ENCODE measurements at places on chromosomes 5 and 9. TPM values are rescaled to one million over a fixed set of nuclear protein-coding genes. Genes with fewer than 3 reads are reported as not detected.

- no peaks in the 10 kb centered on the region for H3K4me1 ChIP-seq
- H3K27ac ChIP-seq: no peak overlapping the region
- DNase-seq: no peak
- H3K4me3 ChIP-seq: no peak overlapping the region
- H3K27me3 ChIP-seq: no peaks in the 10 kb centered on the region
Measured at GRCh38 chr5:61704289-61704688, 372.2 kb downstream of the ZSWIM6 start.

Gene SLC38A9
- 47.2 TPM for total RNA-seq

DNA sequence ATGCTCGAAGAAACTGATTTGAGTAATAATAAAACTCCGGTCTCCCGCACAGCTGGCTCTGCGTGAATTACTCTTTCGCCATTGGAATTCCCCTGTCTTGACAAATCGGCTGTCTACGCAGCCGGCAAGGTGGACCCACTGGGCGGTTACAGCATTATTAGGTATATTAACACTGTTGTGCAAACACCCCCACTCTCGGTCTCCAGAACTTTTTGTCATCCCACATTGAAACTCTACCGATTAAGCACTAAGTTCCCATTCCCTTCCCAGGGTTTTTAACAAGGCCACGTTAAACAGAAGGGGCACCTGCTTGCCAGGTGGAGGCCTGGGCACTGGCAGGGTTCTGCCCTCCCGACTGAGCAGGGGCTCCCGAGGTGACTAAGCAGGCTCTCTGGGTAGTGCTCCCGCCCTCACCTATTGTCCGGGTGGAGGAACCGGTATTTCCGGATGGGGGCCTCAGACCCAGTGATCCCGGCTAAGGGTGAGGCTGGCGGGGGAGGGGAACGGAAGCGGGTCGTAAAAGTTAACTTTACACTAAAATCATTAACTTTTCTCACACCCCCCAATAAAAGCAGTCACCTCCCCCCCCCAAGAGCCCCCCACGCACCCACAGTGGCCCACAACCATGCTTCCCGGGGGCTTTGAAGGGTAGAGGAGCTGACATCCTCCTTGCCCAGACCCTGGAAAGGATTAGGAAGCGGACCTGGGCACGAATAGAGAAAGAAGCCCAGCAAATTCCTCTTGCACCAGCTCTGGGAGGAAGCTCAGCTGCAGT, 53.5 kb upstream of the TJP2 start:
- peak; percentile 95 for DNase-seq
- no peaks in the 10 kb centered on the region for H3K36me3 ChIP-seq
- peak overlapping the region; percentile 71 for H3K27ac ChIP-seq
- no peaks in the 10 kb centered on the region for H3K27me3 ChIP-seq
- peak overlapping the region; percentile 90 for H3K4me3 ChIP-seq

DNA sequence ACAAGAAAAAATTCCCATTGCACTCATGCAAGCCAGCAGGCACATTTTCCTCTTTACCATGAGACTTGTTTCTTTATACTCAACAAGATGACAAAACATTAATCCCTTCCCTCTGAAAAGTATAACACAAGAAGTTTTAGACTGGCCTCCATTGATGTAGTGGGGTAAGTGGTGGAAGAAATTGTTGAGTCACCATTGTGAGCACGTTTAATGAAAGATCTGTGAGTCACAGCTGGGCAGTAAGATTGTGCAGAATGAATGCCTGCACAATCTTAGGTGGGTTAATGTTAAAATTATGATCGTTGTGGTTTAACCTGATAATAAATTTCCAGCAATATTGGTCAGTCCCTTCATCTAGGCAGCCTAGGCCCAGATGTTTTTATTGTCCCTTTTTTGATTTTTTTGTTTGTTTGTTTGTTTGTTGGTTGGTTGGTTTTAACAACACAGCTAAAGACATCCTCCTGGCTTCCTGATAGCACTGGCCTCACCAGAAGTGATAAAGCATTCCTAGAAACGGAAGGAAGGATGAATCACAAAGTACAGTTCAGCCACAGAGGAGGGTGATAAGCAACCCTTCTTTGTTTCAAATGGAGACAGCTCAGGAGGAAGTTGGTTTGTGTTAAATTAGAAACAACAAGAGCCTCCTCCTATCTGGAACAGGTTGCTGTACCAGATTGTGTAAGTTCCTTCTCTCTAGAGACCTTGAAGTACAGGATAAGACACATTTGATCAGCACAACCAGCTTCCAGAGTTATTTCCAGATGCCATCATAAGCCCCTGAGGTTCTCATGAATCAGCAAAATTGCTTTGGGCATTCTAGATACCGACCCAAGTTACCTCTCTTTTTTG, 40.3 kb downstream of the SLC24A2 start:
- H3K4me3 ChIP-seq: no peak overlapping the region
- no peaks in the 10 kb centered on the region for H3K36me3 ChIP-seq
- H3K27ac ChIP-seq: no peak overlapping the region
- peaks cover 6% of the 10 kb centered on the region for H3K4me1 ChIP-seq
- no peaks in the 10 kb centered on the region for H3K27me3 ChIP-seq
- no peak for DNase-seq

GRCh38 chr9:74035786-74036185, 461.3 kb upstream of the RORB start:
- H3K4me1 ChIP-seq: peaks cover 7% of the 10 kb centered on the region
- H3K27ac ChIP-seq: no peak overlapping the region
- no peaks in the 10 kb centered on the region for H3K36me3 ChIP-seq
- DNase-seq: no peak

Gene PCDHB7
- total RNA-seq: 0.59 TPM

DNA sequence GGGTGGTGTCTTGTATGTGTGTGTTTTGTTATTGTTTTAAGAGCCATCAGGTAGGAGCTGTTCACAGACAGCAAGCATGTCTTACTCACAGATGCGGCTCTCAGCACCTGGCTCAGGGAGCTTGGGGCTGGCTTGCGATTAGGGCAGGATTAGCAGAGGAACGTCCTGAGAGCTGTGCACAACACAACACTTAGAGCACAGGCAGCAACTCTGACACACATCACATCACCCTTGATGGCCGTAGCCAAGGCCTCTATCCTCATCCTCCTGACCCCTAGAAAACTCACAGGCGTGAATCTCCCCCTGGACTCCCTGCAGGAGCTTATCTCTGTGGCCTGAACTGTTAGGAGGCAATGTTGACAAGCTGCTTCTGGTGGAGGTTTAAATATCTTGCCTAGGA, 7.1 kb upstream of the IL17B start:
- no peak overlapping the region for H3K4me3 ChIP-seq
- no peak overlapping the region for H3K27ac ChIP-seq
- H3K36me3 ChIP-seq: no peaks in the 10 kb centered on the region
- peaks cover 6% of the 10 kb centered on the region for H3K4me1 ChIP-seq
- DNase-seq: no peak

DNA sequence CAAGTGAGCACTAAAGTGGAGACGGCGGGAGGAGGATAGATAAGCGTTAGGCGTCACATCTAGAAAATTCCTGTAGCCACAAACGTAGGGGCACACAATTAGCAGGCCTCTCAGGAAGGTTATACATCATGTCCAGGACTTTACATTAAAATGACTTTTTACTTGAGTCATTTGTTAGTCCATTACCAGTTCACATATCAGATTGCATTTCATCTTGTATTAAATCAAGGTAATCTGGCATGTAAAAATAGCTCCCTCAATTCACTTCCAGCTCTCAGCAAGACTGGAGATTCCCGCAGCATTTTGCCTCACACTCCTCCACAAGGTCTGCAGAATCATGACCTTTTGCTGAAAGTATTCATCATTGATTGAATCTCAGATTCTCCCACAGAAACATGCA, 118.8 kb downstream of the PRDM6 start:
- H3K4me1 ChIP-seq: peaks cover 3% of the 10 kb centered on the region
- H3K27ac ChIP-seq: no peak overlapping the region
- H3K36me3 ChIP-seq: no peaks in the 10 kb centered on the region
- H3K27me3 ChIP-seq: no peaks in the 10 kb centered on the region
- H3K4me3 ChIP-seq: no peak overlapping the region

Gene TIGD6
- total RNA-seq: 3.9 TPM

GRCh38 chr9:22413884-22414283, 32.7 kb upstream of the DMRTA1 start:
- no peak overlapping the region for H3K4me3 ChIP-seq
- H3K27me3 ChIP-seq: no peaks in the 10 kb centered on the region
- no peak overlapping the region for H3K27ac ChIP-seq
- DNase-seq: no peak
- no peaks in the 10 kb centered on the region for H3K4me1 ChIP-seq

GRCh38 chr9:104950838-104951237, 22.9 kb upstream of the ABCA1 start:
- no peaks in the 10 kb centered on the region for H3K36me3 ChIP-seq
- H3K4me1 ChIP-seq: peaks cover 4% of the 10 kb centered on the region
- no peak for DNase-seq

DNA sequence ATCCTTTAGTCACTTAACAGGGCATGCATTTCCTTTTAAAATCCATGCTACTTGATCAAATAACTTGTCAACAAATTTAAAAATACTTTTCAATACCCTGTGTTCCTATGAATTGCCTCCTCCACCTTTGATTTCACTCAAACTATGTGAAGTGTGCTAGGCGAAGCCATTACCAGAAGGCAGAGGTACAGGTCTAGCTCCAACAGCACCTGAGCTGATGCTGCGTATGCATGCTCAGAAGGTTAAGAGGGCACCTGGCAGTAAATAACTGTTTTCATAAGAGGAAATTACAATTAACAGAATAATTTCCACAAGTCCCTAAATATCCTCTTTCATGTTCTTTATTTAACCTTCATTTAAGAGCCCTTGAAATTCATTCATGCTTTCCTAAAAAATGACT, 251.8 kb downstream of the EFNA5 start:
- H3K36me3 ChIP-seq: peaks cover 29% of the 10 kb centered on the region
- no peak for DNase-seq
- no peak overlapping the region for H3K27ac ChIP-seq
- H3K27me3 ChIP-seq: no peaks in the 10 kb centered on the region
- no peak overlapping the region for H3K4me3 ChIP-seq

DNA sequence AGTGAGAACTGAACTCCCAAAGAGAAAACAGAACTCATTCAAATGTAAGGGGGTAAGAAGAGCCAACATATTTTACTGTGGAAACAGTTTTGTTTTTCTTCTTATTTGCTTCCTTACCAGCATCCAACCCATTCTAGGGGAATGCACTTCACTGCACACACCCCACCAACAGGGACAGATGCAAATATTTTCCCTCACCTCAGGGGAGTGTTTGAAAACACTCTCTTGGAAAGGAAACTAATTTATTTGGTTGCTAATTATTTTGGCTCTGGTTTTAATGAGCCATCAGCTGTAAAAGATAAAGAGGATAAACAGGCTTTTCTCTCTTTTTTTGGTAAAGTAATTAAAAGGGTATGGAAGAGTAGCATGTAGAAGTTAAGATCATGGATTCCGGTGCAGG, 413.4 kb downstream of the MAN2A1 start:
- H3K4me1 ChIP-seq: no peaks in the 10 kb centered on the region
- no peaks in the 10 kb centered on the region for H3K36me3 ChIP-seq
- no peaks in the 10 kb centered on the region for H3K27me3 ChIP-seq
- no peak overlapping the region for H3K27ac ChIP-seq

GRCh38 chr9:90958328-90958727, 156.7 kb downstream of the SYK start:
- H3K4me1 ChIP-seq: no peaks in the 10 kb centered on the region
- H3K36me3 ChIP-seq: no peaks in the 10 kb centered on the region
- no peak overlapping the region for H3K27ac ChIP-seq
- no peak overlapping the region for H3K4me3 ChIP-seq
- no peaks in the 10 kb centered on the region for H3K27me3 ChIP-seq

DNA sequence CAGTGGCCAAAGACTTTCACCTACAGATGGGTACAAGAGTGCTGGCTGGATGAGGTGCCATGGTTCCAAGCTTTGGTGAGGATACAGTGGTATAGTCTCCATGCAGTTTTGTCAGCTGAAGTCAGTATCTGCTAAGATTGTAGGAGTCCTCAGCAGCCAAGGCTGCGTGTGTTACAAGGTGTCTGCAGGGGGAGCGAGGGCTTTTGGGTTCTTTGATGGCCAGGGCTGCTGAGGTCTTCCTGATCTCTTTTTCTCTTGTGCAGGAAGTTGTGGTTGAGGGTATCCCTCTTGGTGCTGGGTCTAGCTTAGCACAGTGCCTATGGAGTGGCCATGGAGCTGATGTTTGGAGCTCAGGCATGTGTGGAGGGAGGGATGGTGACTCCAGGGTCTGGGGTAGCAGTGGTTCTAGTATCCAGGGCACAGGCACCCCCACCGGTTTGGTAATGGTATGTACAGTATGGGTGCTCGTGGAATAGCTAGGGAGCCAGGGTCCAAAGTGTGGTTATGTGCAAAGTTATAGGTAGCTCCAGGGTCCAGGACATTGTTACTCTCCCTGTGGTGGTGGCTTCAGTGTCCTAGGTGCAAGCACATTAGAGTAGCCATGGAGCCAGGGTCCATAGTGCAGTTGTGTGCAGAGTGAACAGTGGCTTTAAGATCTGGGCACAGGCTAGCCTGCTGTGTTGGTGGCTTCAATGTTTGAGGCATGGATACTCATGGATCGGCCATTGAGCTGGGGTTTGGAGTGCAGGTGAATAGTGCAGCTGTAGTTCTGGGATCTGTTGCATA, 36.7 kb downstream of the CNTLN start:
- H3K27me3 ChIP-seq: no peaks in the 10 kb centered on the region
- H3K27ac ChIP-seq: no peak overlapping the region
- no peak overlapping the region for H3K4me3 ChIP-seq
- DNase-seq: peak; percentile 48
- H3K4me1 ChIP-seq: no peaks in the 10 kb centered on the region

Gene FST
- total RNA-seq: 91.6 TPM

- H3K27me3 ChIP-seq: no peaks in the 10 kb centered on the region
- peak; percentile 85 for DNase-seq
- H3K4me3 ChIP-seq: no peak overlapping the region
- H3K27ac ChIP-seq: no peak overlapping the region
- no peaks in the 10 kb centered on the region for H3K36me3 ChIP-seq
Measured at GRCh38 chr5:168339109-168339771, 47.8 kb downstream of the WWC1 start.

- DNase-seq: no peak
- peaks cover 7% of the 10 kb centered on the region for H3K4me1 ChIP-seq
- H3K27me3 ChIP-seq: peaks cover 55% of the 10 kb centered on the region
- no peaks in the 10 kb centered on the region for H3K36me3 ChIP-seq
- H3K4me3 ChIP-seq: no peak overlapping the region
Measured at GRCh38 chr5:173772384-173773059, 115.6 kb upstream of the CPEB4 start.

DNA sequence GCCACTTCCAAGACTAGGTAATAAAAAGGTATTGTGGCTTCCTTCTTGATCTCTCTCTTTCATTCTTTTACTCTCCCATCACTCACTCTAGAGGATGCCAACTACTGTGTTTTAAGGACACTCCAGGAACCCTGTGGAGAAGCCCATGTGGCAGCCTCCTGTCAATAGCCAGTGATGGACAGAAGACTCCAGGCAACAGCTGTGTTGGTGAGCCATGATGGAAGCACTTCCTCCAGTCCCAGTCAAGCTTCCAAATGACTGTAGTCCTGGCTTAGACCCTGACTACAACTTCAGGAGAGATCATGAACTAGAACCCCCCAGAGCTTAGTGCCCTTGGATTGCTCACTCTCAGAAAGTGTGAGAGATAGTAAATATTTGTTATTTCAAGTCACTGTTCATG, 123.9 kb downstream of the PPP2R2B start:
- H3K27me3 ChIP-seq: no peaks in the 10 kb centered on the region
- no peak overlapping the region for H3K27ac ChIP-seq

GRCh38 chr5:92283521-92283920, 900.4 kb upstream of the ARRDC3 start:
- no peaks in the 10 kb centered on the region for H3K27me3 ChIP-seq
- H3K4me3 ChIP-seq: no peak overlapping the region
- H3K4me1 ChIP-seq: no peaks in the 10 kb centered on the region
- H3K27ac ChIP-seq: no peak overlapping the region
- no peaks in the 10 kb centered on the region for H3K36me3 ChIP-seq
- no peak for DNase-seq

GRCh38 chr5:107467137-107467932, 203.4 kb downstream of the EFNA5 start:
- peak; percentile 60 for DNase-seq
- no peaks in the 10 kb centered on the region for H3K36me3 ChIP-seq
- H3K4me1 ChIP-seq: peaks cover 26% of the 10 kb centered on the region

Gene PCDHB2
- total RNA-seq: 28.4 TPM

Data from endodermal cell (in vitro differentiated cells).